ENCODE measurements at places on chromosomes 4 and X.

DNA sequence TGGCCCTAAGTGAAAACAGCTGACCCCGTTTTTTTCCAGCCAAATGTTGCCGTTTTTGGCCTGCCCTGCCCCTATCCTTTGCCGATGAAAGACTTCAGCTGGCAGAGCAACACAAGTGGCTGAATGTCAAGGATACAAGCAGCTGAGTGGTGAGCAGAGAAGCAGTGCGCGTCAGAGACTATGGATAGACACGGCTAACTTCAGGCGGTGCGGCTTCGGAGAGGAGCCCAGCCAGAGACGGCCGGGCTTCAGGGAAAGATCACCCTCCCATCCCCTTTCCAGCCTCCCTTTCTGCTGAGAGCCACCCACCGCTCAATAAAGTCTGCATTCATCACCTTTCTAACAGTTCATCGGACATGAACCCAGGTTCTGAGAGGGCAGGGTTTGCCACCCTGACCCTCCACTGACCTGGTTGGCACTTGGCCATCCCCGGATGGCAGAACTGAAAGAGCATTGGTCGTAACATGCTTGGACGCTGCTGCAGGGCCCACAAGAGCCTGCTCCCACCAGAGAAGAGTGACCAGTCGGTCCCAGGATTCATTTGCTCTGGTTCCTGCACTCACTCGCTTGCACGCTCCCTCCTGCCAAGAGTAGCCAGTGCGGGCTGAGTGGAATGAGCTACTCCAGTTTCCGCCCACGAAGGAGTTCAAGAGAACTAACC is 125.8 kb downstream of the PPEF1 start:
- peak; percentile 20 for DNase-seq

GRCh38 chr4:153618833-153619232 is 65.2 kb upstream of the TLR2 start:
- peak; percentile 21 for DNase-seq

GRCh38 chr4:113179996-113180395 is 130.5 kb downstream of the ANK2 start:
- peak; percentile 26 for DNase-seq

DNA sequence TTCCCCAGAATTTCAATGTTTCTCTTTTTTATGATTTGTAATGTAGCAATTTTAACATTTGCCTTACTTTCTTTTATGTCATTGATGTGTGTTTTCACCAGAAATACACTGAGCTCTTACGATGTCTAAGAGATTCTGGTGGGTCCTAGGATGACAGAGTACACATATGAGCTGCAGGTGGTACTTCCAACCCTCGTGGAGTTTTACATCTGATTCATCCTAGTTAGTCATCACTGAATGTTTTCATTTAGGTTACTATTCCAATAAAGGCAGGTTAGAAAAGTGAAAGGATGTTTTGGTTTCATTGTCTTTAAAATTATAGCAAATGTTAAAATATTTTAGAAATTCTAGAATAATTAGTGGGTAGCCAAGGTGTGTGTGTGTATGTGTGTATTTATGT is 605.9 kb downstream of the ADGRL3 start:
- no peak for DNase-seq

DNA sequence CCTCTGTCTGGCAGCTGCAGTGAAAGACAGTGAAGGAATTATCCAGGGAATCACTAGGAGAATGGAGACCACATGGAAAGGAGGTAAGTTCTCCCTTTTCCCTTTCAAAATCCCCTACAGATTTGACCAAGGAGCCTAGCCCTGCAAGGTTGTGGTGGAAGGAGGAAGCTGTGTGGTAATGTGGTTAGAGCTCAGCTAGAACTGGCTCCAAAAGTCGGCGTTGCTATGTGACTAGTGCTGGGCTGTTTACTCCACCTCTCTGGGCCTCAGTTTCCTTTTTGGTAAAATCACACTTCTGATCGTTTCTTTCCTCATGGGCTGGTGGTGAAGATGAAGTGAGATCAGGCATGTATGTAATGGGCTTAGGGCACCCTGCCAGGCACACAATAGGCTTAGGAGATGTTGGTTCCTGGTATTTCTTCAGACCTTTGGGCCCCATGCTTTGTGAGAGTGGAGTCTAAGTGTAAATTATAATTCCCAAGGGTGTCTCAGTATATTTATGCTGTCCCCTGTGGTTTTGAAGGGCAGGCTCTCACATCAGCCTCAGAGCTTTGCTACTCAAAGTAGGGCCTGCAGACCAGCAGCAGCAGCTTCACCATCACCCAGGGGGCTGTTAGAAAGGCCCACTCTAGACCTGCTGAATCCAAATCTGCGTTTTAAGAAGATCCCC is 183.7 kb upstream of the BCOR start:
- DNase-seq = no peak

DNA sequence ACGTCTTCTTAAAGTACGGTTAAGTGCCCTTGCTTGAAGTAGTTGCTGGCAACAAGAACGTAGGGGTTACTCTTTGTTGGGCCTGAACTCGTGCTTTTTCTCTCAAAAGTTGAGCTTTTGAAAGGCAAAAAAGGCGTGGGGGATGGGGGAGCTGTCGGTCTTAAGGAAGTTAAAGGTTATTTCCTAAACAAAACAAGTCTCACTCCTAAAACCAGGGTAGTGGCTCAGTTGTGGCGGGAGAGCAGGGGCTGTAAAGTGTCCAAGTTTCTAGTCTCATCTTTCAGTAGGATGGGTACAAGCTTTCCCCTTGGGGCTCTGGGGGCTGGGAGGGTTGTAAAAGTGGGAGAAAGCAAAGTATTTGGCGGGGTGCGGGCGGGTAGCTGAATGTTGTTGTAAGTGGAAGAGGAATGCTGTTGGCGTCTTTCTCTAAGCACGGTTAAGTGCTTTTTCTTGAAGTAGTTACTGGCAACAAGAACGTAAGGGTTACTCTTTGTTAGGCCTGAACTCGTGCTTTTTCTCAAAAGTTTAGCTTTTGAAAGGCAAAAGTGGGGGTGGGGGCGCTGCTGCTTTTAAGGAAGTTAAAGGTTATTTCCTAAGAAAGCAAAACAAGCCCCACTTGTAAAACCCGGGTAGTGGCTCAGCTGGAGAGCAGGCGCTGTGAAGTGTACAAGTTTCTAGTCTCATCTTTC is 904 bp upstream of the WDR1 start:
- DNase-seq = peak; percentile 51

GRCh38 chrX:101999644-102000539 is 68.1 kb upstream of the ZMAT1 start:
- DNase-seq = no peak

DNA sequence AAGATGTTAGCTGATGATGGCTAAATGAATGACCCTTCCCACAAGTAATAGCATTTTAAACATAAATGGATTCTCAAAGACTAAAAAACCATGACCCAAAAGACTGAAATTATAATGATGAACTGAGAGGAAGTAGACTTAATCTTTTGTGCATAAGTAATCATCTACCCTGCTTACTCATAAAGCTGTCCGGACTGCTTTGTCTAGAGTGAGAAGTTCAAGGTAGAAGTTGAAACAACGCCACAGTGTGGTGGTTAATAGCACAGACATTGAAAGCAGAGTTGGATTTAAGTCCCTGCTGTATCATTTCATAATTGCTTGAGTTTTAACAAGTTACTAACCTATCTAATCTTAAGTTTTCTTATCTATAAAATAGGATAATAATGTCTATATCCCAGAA is 346.6 kb downstream of the CENPC start:
- no peak for DNase-seq

GRCh38 chrX:97132664-97133415 is 249.1 kb downstream of the RPA4 start:
- DNase-seq = no peak

GRCh38 chrX:150487369-150488094 is 80.9 kb upstream of the MTM1 start:
- no peak for DNase-seq

GRCh38 chrX:78957768-78958130 is 12.6 kb downstream of the P2RY10 start:
- no peak for DNase-seq

DNA sequence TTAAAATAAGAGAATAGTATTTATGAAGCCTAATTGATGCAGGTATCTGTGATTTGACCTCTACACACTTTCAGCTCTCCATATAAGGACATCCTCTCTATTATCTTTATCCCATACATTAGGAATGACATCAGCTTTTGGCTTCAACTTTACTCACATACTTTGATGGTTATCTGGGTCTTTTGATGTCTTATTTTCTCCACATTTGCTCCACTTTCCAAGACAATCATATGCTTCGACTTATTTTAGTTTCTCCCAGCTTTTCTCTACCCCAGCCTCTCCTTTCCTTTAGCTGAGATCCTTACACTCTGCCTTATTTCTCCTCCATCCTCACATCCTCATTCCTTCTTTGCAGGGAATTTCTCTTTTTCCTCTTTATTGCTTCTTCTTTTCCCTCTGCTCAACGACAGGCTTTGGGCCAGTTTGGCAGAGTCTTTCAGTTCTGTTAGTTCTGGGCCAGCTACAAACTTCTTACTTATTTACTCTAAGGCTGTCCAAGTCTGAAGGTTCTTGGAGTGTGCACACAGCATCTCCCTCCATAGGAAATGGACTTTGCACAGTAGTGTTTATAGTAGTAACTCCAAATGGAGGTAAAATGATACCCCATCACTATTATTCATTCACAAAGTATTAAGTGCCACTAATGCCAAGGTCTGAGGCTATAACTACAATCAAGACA is 50.5 kb downstream of the SLC4A4 start:
- peak; percentile 6 for DNase-seq

- DNase-seq = no peak
Measured at GRCh38 chr4:62512271-62512670, 1312.1 kb downstream of the ADGRL3 start.

DNA sequence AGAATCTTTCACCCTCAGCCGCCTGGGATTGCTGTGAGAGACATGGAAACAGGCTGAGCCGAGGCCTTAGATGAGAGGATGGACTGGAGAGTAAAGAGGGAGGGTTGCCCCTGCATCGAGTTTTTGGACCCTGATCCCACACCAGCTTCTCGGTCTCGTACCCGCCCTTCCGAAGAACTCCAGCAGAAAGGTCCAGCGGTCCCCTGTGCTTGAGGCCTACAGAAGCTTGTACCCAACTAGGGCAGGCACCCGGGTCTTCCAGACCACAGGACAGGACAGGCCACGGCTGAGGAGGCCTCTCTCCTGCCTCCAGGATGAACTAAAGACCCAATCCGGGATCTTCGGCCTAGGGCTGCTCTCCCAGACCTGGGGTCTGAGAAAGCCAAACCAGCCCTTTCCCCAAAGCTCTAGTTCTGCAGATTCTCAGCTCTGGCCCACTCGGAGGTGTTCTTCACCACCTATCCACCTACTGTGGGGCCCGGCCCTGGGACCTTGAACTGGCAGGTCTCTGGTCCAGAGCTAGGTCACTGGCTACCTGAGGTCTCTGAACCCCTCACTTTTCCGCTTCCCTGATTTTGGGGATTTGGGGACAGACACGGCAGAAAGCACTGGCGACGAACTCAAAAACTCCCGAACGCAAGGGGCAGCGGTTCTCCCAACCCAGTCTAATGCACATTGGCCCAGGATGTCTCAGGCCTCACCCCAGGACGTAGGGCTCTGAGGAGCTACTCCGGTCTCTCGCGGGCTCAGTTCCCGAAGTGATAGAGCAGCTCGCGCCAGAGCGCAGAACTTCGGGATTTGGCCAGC is 1.1 kb downstream of the NKX3-2 start:
- DNase-seq = no peak

DNA sequence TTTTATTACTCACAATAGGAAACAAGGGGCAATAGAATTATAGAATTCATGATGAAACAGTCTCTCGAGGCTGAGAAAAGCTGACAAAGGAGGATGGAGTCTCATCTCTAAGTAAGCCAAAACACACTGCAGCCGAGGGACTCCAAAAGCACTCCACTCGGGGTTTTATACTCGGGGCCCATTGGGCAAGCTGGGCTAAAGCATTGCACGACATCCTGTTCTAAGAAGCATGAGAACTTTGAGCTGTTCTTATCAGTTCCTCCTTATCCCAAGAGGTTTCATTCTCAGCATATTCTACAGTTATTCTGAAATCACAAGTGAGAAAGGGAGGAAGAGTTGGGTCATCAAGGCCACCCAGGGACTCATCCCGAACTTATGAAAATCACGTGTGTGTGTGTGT is 1475.5 kb downstream of the PCDH18 start:
- DNase-seq = no peak

Measured in AG10803 (cell line).